NCI-H1694 treated with DMSO at 0.1 percent for 48 hours (cell line): ENCODE measurements at places on chromosomes 5 and 9.

- DNase-seq: no peak
Measured at GRCh38 chr9:751137-752051, 90.1 kb upstream of the DMRT1 start.

DNA sequence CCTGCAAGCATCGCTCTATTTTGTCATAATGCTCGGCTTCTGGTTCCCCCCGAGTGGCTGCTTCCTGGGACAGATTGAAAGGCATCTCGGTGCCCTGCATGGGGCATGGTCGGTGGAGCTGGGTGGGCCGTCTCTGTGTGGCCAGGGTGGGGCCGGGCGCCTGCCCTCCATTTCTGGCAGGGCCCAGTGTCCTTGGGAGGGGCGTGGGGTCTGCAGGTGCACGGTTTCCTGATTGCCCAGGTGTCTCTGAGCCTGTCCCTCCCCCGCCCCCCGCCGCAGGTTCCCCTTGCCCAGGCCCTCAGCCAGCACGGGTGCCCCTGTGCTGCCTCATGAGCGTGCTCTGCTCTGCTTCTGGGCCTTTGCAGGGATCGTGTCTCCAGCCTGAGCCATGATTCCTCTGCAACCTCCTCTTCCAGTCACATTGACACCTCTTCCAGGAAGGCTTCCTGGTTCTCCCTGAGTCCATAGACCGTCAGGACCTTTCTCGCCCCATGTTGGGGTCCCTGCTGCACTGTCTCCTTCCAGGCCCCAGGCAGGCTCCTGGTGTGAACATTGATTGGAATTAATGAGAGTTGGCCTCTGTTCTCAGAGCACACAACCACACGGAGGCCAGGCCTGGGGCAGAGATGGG, 90.2 kb downstream of the RXRA start:
- DNase-seq: no peak

DNA sequence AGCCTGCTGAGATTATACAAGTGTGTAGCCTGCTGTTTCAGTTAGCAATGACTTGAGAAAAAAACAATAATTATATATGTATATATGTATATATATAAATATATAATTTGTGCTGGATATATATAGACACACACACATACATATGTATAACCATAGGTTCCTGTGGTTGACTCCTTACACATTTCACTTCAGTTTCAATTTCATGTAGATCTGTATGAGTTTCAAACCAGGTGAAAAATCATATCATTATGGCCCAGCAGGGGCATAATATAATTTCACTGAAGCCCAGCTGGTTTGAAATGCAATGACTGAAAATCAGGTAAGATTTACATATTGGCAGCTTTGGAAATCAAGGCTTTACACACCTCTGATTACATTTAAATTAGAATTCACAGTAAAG, 690.4 kb upstream of the CDH18 start:
- DNase-seq: no peak

GRCh38 chr9:123407217-123407851, 51.3 kb downstream of the CRB2 start:
- DNase-seq: peak; percentile 35

- no peak for DNase-seq
Measured at GRCh38 chr5:4212071-4212739, 616.6 kb downstream of the IRX1 start.

DNA sequence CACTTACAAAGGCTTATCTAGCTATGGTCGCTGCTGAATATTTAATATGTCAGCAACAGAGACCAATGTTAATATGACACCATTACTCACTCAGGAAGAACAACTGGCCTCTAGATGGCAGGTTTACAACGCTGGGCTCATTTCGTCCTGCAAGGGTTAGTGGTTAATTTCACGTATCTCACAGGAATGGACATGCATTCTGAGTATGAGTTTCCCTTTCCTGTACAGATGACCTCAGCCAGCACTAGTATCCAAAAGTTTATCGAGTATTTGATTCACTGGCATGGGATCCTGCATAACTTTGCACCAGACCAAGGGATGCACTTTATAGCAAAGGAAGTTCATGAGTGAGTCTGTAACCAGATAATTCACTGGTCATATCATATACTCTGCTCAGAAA, 8.7 kb upstream of the TRPC7 start:
- DNase-seq: no peak

DNA sequence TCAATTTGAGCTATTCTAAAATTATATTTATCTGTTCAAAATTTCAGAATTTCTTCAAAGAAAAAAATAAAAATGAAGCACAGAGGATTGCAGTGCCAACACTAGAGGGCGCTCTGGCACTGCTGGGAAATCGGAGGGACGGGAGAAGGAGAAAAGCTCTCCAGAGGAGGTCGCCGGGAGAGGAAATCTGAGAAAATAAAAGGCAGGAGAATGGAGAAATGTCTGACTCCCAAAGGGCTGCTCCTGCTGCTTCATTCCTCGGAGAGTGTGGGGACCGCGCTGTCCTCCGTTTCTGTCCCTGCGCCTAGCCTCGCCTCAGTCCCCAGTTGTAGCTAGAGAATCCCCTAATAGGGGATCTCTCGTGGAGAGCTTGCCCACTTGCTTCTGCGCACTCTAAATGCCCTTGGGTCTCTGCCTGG, 40.0 kb upstream of the ARSB start:
- peak; percentile 45 for DNase-seq

- DNase-seq: peak; percentile 69
Measured at GRCh38 chr5:17203329-17204132, 13.9 kb upstream of the BASP1 start.

GRCh38 chr9:81601639-81602623, 87.4 kb downstream of the TLE1 start:
- no peak for DNase-seq

GRCh38 chr5:14108170-14108996, 34.8 kb upstream of the TRIO start:
- DNase-seq: peak; percentile 49

GRCh38 chr5:126965061-126965475, 65.3 kb downstream of the MARCHF3 start:
- DNase-seq: no peak

GRCh38 chr9:132632413-132633129, 37.2 kb downstream of the DDX31 start:
- no peak for DNase-seq
